ENCODE measurements at places on chromosomes 3 and 15.
A peak's percentile ranks its signal among the peaks of the same experiment; 100 is the strongest.

DNA sequence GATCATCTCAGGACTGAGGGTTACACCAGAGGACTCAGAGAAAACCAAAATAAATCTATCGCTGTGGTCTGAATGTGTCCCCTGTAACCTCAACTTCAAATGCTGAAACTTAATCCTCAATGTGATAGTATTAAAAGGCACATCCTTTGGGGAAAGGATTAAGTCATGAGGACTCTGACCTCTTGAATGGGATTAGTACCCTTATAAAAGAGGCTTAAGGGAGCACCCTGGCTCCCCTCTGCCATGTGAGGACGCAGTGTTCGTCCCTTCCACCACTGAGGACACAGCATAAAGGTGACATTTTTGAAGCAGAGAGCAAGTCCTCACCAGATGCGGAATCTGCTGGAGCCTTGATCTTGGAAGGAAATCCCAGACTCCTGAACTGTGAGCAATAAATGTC lies 39.5 kb downstream of the SRPRB start:
- no peak for DNase-seq

GRCh38 chr3:178019645-178020044 lies 516.6 kb upstream of the KCNMB2 start:
- DNase-seq = no peak

DNA sequence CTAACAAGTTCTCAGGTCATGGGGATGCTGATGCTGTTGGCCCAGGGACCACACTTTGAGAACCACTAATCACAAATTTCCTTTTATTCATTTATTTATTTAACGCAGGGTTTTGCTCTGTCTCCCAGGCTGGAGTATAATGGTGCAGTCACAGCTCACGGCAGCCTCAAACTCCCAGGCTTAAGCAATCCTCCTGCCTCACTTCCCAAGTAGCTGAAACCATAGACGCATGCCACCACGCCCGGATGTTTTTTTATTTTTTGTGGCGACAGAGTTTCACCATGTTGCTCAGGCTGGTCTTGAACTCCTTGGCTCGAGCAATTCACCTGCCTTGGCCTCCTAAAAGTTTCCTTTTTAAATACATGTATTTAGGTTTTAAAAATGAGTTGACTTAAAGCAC lies 20.7 kb upstream of the ISLR2 start:
- no peak for DNase-seq

GRCh38 chr3:126212620-126213378 lies 32.4 kb upstream of the ALDH1L1 start:
- DNase-seq = no peak

GRCh38 chr3:139443186-139443585 lies 33.1 kb downstream of the RBP2 start:
- DNase-seq = no peak

GRCh38 chr15:68644996-68645395 lies 66.2 kb downstream of the CORO2B start:
- DNase-seq = no peak

DNA sequence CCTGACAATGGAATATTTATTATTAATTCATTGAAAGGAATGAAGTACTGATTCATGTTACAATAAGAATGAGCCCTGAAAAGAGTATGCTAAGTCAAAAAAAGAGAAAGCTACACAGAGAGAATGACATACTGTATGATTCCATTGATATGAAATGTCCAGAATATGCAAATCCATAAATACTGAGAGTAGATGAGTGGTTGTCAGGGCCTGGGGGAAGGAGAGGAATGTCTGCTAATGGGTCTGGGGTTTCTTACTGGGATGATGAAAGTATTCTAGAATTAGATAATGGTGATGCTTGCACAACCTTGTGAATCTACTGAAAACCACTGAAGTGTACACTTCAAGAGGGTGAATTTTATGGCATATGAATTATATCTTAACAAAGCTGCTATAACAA lies 79.9 kb upstream of the HACD2 start:
- no peak for DNase-seq

DNA sequence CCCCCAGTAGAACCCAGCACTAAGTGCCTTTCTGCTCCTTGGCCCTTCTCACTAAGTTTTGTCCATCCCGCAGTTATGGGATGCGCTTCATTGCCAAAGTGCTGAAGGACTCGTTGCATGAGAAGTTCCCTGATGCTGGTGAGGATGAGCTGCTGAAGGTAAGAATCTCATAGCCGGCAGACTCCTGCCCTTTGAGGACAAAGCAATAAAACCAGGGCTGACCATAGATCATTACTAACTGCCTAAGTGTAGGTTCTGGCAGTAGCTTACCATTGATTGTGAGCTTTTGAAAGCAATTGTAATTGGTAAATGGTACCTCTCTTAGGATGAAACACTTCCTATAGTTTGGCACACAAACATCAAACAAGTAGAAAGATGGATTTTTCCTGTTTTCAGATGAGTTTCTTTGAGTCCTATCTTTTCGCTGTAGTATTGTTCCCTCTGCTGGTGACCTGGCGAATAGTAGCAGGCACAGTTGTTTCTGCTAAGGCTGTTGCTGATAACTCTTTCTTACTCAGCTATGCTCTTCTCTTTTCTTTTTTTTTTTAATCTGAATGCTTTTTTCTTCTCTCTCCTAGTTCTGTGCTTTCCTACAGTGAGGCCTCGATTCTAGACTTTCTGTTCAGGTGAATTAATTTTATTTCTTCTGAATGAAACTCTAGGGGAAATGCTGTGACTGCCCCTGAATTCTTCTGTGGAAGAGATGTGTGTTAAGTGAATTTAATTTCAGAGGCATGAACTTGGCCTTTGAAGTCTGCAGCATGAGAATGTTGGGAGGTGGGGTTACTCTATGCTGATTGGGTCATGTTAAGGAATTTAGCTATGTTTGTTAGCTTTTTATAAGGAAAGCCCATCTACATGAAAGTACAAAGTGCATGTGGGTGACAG lies 47.4 kb upstream of the CRTC3 start:
- DNase-seq = peak; percentile 55
